ENCODE measurements at places on chromosomes 1 and 21.

GRCh38 chr1:5729636-5730145, 262.5 kb downstream of the NPHP4 start:
- no peak for DNase-seq

GRCh38 chr1:154626456-154627256, 18.7 kb upstream of the ADAR start:
- no peak for DNase-seq

- no peak for DNase-seq
Measured at GRCh38 chr1:223704921-223705878, 7.1 kb upstream of the CAPN2 start.

GRCh38 chr21:31257265-31257664, 86.8 kb downstream of the TIAM1 start:
- DNase-seq, result no peak

- DNase-seq, result no peak
Measured at GRCh38 chr1:19049128-19049768, 92.8 kb upstream of the IFFO2 start.

Data from dermis microvascular lymphatic vessel endothelial cell (primary cell).